Activated CD8-positive, alpha-beta memory T cell treated with anti-CD3 and anti-CD28 coated beads, Interleukin-2, amount 50 U/mL, for 4 hours (primary cell): ENCODE measurements at places on chromosomes 13 and 19.

- DNase-seq = no peak
Observed at GRCh38 chr13:20326809-20327208, 94.7 kb upstream of the GJB6 start.

DNA sequence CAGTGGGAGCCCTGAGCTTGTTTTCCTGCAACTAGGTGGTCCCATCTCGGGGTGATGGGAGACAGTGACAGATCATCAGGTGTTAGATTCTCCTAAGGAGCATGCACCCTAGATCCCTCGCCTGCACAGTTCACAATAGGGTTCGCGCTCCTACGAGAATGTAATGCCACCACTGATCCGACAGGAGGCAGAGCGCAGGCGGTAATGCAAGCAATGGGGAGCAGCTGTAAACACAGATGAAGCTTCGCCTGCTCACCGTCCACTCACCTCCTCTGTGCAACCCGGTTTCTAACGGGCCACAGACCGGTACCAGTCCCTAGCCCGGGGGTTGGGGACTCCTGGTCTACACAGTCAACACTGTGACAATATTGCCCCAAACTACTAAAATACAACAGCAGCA is 38.8 kb downstream of the CARD8 start:
- DNase-seq = no peak

- no peak for DNase-seq
Observed at GRCh38 chr13:41491436-41491835, 34.1 kb downstream of the RGCC start.

- no peak for DNase-seq
Observed at GRCh38 chr13:65035302-65035701, 2194.8 kb downstream of the PCDH9 start.

- DNase-seq = no peak
Observed at GRCh38 chr19:18895824-18896341, at the start of gene CERS1. Gene CERS1 (minus strand): TSS chr19:18896158. CDS start chr19:18896072, 86 bp downstream.

DNA sequence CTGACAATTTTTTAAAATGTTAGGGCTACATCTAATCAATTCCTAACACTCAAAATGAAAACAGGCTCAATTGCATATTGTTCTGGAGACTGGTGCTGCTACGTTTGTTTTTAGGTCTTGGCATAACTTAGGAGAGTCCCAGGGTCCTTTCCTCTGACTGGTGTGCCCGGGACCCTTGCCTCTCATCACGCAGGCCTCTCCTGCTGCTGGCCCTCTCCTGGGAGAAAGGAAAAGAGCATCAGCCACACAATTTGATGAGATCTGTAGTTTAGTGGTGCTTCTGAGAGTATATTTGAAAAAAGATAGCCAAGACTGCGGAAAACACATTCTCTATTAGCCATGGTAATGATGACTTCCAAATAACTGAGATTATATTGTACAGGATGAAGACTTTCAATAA is 380.0 kb downstream of the KLF12 start:
- no peak for DNase-seq

DNA sequence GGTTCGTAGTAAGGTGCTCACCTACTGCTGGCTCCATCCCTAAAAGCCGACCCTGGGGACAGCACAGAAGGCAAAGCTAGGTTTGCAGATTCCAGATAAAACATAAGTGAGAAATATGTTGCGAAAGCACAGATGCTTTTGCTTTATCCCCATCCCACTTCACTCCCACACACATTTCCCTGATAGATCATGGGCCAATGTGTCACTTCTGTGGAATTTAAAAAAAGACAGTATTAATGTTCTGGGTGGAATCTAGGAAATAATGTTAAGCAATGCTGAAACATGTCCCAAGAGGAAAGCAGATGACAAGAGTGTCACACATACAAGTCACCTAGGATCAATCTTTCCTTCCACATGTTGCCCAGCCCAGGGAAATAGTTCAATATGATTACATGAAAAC is 661.0 kb upstream of the MIR17HG start:
- no peak for DNase-seq

GRCh38 chr19:42272535-42272897 is 3.5 kb downstream of the CIC start:
- no peak for DNase-seq

DNA sequence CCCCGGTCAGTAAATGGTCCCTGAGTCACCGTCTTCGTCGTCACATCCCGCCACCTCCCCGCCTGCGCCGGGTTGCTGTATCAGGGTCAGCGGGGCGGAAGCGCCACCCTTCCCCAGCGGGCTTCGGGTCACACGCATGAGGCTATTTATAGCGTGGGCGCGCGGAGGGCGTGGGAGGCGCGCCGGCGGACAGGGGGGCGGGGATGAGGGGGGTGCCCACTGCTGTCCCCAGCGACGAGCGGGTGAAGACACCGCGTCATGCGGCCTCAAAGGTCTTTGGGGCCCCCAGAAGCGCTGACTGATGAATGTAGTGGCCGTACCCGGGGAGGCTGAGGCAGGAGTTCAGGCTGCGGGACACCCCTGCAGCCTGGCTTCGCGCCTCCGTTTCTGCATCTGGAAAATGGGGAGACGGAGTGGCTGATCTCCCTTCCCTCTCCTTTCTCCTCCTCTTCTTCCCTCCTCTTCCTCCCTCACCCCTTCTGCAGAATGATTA is 7.9 kb downstream of the UNC13A start:
- peak; percentile 51 for DNase-seq

DNA sequence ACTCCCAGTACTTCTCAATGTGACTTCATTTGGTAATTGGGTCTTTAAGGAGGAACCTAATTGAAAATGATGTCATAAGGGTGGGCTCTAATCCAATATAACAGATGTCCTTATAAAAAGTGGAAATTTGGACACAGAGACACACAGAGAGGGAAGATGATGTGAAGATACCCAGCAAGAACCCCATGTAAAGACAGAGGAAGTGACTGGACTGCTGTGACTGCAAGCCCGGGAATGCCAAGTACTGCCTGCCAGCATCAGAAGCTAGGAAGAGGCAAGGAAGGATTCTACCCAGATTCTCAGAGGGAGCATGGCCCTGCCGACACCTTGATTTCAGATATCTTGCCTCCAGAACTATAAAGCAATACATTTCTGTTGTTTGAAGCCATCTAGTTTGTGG is 239.3 kb downstream of the KCTD12 start:
- DNase-seq = no peak

DNA sequence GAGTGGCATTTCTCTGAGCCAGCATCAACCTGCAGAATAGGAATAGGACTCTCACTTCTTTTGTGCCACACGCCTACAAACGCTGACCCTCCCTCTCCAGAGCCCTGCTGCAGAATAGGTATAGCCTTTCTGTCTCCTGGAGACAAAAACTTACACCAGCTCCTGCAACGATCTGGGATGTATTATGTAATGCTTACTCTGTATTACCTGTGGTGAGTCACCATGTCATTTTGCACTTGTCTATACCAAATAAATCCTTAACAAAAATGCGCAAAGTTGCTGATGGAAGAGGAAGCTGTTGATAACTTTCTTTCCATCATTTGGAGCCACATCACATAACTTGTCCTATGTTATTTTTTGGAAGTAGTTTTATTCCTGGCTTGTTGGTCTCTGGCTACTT is 155.8 kb upstream of the FNDC3A start:
- DNase-seq = no peak

DNA sequence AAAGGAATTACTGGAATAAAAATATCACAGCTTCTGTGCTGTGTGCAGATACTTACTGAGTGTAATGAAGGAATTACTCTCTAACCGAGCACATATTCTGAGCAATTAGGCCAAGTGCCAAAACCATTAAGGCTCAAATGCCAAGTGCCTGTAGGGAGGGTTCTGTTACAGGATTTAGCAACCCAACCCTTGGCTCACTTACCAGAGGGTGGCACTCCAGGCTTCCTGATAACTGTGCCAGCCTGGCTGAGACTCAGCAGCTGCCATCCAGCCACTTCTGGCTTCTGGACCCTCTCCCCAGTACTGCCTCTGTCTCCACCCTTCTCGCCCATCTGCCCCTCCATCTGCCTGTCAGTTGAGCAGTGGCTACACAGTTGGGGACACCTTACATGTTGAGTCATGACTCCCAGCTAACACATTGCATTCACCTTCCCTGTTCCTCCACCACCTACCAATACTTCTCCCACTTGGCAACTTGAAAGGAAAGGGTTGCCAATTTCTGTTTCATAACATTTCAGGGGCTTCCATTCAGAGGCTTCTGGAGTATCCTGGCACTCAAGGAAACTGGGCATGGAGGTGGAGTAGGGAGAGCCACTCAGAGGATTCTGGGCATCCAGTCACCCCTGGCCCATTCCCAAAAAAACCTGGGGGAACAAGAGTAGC is 110.5 kb downstream of the COG6 start:
- no peak for DNase-seq

DNA sequence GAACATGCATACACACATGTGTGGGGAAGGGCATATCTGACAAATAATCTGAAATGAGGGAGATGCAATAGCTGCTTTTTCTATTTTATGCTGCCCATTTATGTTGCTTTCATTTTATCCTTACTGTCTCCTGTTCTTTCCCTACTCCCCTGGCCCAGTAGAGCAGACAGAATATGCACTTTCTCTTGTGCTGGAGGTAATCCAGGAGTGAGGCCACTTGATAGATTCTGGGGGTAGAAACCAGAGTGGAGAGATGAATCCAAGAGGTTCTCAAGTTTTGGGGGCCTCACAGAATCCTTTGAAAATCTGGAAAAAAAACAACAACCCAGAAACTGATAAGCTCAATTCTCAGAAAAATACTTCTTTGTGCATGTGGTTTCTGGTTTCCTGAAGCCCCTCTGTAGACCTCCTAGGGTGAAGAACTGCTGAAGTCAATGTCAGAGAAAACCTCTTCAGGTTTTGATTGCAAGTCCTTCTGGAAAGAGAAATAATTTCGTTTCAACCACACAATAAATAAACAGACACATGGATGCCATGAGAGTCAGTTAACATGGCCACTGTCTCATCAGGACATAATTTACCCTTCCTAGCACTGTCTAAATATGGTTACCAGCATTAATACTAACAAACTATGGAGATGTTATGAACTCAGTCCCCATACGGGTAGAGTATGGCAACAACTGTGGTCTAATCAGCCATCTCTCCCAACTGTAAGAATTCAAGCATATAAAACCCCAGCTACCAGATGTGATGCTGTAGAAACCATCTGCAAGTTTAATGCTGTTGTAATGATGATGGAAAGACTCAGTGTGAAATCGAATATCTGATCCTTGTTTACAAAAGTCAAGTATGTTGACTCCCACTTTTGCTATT is 355.6 kb downstream of the SLC7A1 start:
- no peak for DNase-seq

GRCh38 chr13:72505376-72505775 is 222.1 kb downstream of the MZT1 start:
- DNase-seq = no peak

- no peak for DNase-seq
Observed at GRCh38 chr19:40081411-40081810, 9.3 kb downstream of the ZNF780A start.

DNA sequence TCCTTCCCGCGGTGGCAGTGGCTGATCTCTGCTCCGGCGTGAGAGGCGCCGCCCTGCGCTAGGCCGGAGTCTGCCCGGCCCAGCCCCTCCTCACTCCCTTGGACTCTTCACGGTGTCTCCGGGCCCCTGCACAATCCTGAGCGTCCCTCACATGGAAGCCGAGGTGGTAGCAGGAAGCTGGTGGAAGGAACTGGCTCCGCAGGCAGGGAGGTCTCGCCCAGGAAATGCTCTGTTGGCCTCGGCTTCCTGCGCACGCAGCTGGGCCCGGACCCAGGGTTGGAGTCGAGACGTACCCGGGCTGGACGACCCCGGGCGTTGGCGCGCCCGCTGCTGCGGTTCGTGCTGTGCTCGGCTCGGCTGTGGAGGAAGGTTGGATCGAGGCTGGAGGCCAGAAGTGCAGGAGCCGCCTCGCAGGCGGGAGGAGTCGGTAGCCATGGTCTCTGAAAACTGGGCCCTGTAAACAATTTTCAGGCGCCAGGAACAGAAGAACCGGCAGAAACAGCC is 46.3 kb downstream of the ZNF724 start:
- DNase-seq = no peak

GRCh38 chr19:47573071-47574026 is at the start of gene ZNF541:
Gene ZNF541 (minus strand): TSS chr19:47573148. CDS start chr19:47555856, 17,292 bp downstream.
- peak; percentile 87 for DNase-seq

DNA sequence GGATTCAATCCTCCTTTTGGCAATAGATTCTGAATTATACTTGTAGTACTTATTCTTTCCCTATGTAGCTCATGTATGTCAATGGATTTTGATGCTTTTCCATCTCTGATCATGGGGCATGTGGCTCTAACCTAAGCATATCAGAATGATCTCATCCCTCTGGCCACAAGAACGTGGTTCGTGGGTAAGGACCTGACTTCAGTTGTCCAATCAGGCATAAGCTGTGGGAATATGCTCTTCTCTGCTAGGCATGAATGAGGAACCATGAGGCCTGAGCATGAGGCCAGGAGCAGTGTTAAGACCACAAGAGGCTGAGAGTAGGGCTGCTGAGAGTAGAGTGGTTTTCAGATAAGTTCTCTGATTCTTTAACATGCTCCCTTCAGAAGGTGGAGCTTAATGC is 292.4 kb upstream of the TSHZ3 start:
- no peak for DNase-seq

DNA sequence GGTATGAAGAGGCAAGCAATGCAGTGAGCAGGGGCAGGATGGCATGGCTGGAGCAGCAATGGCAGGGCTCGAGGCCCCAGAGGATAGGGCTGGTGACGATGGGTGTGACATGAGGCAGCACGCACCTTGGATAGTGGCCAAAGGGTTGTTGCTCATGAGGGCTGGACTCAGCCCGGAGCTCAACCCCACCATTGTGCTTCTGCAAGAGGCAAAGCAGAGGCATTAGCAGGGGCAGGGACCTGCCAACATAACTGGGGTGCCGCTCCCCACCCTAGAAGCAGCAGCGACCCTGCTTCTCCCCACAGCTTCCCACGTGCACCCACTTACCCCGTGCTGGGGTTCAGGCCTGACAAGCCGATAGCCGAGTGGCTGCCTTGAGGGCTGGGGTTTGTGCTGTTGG is 15.8 kb downstream of the ZNF574 start:
- DNase-seq = no peak

GRCh38 chr19:18438331-18439024 is 545 bp upstream of the ISYNA1 start:
- no peak for DNase-seq

- DNase-seq = peak; percentile 25
Observed at GRCh38 chr13:74136084-74136658, 2.0 kb upstream of the KLF12 start.

GRCh38 chr19:43789029-43789428 is 8.3 kb upstream of the KCNN4 start:
- no peak for DNase-seq

- DNase-seq = peak; percentile 53
Observed at GRCh38 chr19:15129856-15130585, 22.8 kb downstream of the SYDE1 start.

DNA sequence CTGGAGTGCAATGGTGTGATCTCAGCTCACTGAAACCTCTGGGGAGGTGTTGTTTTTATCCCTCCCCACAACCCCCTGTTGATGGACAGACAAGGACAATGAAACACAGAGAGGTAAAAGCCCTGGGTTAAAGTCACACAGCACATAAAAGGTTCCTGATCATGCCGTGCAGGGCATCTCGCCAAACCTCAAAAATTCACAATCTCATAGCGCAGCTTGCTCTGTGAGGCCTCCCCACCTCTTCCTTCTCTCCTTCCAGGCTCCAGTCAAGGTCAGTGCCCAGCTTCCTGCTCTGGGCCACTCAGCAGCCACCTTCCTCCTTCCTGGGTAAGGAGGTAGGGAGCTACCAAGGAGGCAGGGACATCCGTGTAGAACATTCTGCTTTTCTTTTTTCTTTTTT is 2.3 kb downstream of the FUT2 start:
- no peak for DNase-seq

- no peak for DNase-seq
Observed at GRCh38 chr19:42288387-42288786, 13.5 kb upstream of the PRR19 start.

- DNase-seq = no peak
Observed at GRCh38 chr13:95713651-95714050, 36.7 kb downstream of the DNAJC3 start.
